ENCODE measurements at places on chromosomes 1 and 21. TPM values are rescaled to one million over a fixed set of nuclear protein-coding genes. Genes with fewer than 3 reads are reported as not detected.
A peak's percentile ranks its signal among the peaks of the same experiment; 100 is the strongest.

DNA sequence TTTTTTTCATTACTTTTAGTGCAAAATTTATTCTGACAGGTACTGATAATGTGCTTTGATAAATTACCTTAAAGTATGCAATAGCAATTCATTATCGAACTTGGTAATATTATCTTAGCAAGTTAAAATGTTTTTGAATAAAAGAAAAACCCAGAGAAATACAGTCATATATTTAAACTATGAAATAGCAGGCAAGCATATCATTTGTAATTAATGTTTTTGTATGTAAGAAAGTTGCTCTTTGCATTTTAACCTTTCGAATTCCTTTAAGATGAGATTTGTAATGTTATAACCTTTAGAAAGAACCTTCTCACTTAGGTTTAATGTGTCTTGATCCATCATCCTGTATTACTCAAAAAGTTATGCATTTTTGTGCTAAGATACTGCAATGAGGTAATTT lies 585.6 kb downstream of the PTBP2 start:
- no peak for DNase-seq

Gene ASCL5
- 0.15 TPM for polyA plus RNA-seq

Gene PALMD
- polyA plus RNA-seq = 2.1 TPM

Gene MARK1
- 10.3 TPM for polyA plus RNA-seq

DNA sequence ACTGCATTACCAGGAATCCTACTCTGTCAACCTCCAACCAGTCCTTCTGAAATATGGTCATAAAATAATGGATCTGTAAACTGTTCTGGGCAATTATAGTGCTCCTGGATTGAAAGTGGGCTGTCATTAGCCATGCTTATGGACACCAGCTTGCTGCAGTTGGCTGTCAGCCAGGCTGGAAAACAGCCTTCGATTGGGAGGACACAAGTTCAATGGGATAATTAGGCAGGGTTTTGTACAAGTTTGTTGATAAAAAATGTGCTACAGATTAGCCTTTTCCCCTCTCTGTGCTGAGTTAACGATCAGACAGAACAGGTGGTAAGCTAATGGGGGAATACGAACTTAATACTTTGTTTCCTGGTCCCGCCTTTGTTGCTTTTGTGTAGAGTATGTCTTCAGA lies 413.9 kb downstream of the DUSP10 start:
- peak; percentile 24 for DNase-seq

DNA sequence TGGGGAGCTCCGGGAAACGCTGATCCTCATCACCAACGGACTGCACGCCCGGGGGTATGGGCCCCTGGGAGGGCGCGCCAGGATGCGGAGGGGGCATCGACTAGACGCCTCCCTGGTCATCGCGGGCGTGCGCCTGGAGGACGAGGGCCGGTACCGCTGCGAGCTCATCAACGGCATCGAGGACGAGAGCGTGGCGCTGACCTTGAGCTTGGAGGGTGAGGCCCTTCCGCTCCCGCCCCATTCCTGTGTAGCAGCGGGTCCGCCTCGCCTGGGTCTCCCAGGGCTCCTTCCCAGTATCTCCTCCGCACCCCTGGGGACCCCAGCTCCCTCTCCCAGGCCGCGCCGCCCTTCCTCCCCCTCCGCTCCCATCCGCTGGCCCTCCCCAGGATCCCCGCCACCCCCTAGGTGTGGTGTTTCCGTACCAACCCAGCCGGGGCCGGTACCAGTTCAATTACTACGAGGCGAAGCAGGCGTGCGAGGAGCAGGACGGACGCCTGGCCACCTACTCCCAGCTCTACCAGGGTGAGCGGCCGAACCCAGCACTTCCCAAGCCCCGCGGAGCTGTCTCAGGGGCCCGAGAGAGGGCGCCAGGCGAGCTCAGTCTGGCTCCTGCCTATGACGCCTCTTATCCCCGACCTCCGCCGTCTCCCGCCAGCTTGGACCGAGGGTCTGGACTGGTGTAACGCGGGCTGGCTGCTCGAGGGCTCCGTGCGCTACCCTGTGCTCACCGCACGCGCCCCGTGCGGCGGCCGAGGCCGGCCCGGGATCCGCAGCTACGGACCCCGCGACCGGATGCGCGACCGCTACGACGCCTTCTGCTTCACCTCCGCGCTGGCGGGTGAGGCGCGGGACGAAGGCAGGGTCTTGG lies 5.0 kb downstream of the HAPLN2 start:
- no peak for DNase-seq

GRCh38 chr1:6584126-6585080 lies 4.6 kb downstream of the ZBTB48 start:
- DNase-seq = no peak

DNA sequence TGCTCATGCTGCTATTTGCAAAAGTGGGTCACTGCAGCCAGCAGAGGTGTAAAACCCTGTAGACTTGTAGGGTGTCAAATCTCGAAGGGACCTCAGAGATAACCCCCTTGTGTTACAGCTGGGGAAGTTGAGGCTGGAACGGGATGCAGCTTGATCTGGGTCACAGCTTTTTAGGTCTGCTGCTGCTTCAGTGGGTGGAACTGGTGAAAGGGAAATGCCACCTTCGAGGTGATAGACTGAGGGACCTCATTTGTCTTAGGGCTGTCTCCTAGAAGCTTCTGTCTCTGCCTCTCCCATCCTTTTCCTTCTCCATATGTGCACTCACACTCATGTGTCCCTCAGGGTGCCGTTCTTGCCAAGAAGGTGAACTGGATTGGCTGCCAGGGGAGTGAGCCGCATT lies 35.4 kb downstream of the QSOX1 start:
- DNase-seq = no peak

Gene PDZK1IP1
- 43.4 TPM for polyA plus RNA-seq

Gene FCRL5
- polyA plus RNA-seq = 0.13 TPM

GRCh38 chr1:54417123-54417522 lies 10.9 kb upstream of the SSBP3 start:
- no peak for DNase-seq

- no peak for DNase-seq
Measured at GRCh38 chr1:245585252-245585959, 430.6 kb downstream of the KIF26B start.
